Kidney epithelial cell (primary cell): ENCODE measurements at places on chromosomes 1 and 21.
A peak's percentile ranks its signal among the peaks of the same experiment; 100 is the strongest.

- no peak for DNase-seq
Measured at GRCh38 chr1:206464456-206464964, 5.8 kb upstream of the IKBKE start.

GRCh38 chr1:150881331-150882070, 5.1 kb upstream of the ARNT start:
- DNase-seq = peak; percentile 7

DNA sequence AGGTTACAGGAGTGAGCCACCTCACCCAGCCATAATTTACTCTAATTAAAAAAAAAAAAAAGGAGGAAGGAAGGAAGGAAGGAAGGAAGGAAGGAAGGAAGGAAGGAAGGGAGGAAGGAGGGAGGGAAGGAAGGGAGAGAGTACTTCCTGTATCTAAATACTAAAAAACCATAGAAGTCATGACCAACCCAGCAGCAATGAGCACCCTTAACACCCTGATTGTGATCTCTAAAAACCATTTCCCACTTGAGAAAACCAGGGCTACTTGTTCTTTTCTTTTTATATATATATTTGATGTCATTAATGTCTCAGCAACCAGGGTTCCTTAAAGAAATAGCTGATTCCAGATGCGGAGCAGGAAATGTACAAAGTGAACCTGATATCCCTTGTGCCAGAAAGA, 31.2 kb downstream of the ARID4B start:
- no peak for DNase-seq

GRCh38 chr21:28336314-28336713, 656.4 kb downstream of the LTN1 start:
- DNase-seq = peak; percentile 47

DNA sequence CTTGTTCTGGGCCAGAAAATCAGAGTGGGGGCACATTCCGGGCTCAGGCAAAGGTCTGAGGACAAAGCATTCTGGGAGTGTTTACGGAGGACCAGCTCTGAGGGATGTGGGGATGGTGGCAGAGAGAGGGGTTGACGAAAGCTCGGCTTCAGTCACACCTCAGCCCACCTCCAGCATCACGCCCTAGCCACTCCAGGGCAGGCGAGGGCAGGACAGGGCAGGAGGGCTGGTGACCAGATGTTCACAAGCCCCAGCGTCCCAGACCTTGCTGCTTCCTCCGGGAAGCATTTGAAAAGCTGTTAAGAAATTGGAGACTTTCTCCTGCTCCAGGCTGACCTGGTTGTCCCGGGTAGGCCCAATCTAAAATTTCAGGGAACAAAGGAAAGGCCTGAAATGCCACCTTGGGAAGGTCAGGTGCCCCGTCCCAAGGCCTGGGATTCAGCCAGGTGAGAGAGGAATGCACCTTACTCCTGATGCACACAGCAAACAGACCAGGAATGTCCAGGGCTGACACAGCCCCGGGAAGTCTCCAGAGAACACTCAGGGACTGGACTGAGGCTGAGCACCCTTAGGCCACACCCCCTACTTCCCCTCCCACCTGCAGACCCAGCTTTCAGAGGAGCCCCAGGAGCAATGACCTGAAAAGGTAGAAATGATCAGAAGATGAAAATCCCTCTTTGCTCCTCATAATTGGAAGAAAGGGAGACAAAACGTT, 71.9 kb upstream of the KLHDC7A start:
- DNase-seq = no peak

DNA sequence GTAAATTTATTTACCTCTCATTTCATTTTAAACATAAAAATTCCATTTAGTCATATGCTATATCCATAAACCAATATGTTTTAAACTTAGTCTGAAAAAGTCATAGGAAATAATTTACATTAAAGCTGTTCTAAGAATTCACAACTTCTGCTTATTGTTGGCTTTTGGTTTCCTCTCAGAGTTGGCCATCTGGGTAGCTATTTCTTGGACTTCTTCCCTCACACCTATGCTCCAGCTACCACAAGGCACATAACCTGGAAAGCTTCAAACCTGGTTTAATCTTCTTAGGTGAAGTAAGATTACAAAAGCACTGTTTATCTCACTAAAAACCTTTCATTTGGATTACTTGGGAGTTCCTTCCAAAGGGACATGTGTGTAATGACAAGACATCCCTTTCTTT, 29.8 kb downstream of the RBM11 start:
- no peak for DNase-seq

DNA sequence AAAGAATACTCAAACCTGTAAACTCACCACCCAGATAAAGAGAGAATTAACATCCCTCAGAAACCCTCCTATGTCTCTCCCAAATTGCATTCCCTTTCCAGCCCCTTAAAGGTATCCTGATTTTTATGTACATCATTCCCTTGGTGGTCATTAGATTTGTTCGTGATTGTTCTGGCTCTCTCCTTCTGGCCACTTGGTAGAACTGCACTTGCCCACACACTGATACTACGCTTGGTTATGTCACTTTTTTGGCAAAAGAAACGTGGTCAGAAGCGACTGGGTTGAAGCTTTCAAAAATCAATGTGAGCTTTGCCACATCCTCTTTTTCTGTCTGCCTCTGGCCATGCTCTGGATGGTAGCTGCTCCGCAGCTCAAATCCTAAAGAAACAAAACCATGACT, 76.3 kb downstream of the KRTAP19-8 start:
- DNase-seq = no peak

DNA sequence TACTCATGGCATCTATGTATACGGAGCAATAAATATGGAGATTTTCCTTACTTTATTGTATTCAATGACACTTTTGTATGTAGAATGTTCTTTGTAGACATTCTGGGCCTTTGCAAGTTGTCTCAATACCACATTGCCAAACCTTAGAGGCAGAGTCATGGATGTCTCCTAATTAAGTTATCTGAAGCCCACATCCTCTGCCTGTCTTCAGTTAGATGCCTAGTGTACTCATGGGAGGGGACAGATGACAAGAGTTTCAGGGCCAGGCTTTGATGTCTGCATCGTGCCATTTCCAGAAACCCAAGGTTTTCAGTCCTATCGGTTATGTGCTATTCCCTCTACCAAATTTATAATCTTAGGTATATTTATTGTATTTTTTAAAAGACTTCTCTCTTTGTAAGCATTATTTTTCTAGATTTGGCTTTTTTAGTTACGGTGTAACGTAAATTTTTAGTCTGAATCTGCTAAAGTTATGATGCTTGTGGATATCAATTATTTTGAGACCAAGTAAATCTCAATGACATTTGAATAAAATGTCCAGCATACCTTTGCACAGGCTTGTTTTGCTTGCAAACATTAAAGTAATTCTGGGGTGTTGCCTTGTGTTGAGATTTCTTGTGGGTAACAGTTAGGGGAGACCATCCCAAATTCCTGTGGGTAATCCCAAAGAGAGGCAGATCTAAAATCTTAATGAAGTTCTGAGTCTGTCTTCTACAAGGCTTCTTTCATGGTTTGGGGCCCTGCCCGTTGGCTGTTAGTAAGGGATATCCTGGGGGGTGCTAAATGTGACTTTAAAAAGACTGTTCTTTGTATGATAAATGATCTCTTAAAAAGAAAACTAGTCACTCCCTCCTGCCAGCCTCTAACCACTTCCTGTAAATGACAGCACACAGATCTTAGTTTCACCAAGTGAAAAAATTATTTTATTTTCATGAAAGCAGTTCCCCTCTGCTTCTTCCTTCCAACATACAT, 8.0 kb upstream of the MACF1 start:
- DNase-seq = no peak
